ENCODE measurements at places on chromosomes 6 and 20.

- no peak for DNase-seq
Measured at GRCh38 chr6:130434174-130434873, 68.5 kb downstream of the TMEM200A start.

- no peak for DNase-seq
Measured at GRCh38 chr6:917296-917695, 224.4 kb upstream of the EXOC2 start.

DNA sequence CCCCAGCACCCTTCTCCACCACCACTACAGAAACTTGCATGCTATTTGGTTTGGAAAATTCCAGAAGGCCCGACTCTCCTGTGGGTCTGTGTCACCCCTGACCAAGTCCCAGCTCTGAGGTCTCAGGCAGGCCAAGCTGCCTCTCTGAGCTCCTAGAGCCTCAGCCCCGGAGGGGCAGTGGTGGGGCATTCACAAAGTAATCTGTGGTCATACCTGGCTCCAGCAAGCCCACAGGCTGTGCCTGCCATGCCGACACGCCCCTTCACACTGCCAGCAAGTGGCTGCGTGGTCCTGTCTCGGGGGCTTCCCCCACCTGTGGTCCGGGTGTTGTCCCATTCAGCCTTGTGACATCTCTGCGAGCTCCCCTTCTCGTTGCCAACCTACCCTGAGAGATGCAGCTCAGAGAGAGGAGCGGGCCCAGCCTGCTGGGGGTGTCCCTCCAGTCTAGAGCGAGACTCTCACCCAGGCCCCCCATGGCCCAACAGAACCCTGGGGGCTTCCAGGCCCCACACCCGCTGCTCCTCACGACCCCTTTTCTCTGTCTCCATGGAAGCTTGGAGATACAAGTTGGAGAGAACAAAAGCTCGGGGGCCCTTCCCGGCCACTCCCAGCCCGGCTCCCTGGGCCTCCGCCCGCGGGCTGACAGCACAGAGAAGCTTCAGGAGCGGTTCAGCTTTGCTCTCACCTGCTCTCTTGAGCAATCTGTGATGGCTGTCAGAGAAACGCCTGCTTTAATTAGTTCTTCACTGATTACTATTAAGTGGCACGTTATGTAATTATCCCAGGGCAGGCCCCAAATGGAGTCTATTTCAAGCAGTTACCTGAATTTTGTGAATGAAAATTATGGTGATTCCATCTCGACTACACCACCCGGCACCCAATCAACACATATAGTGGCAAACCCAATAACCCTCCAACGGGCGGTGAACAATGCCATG, 147.7 kb upstream of the PHACTR3 start:
- no peak for DNase-seq

DNA sequence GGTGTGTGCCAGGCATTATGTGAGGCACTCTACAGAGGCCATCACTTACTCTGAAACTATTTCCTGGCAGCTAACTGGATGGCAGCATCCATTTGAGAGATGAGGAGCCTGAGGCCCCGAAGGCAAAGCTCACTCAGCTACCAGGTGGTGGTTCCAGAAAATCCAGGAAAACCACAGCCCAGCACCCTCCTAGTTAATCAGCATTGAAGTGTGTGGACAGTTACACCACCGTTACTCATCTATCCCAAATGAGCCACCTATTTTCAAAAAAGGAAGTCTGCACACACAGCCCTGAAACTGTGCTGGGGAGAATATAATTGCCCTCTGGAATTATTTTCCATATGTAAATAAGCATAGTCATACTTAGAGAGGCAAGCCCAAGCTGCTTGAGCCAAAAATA, 67.4 kb downstream of the CNBD2 start:
- DNase-seq, result no peak

- DNase-seq, result no peak
Measured at GRCh38 chr6:148516617-148517016, 174.0 kb downstream of the SASH1 start.

GRCh38 chr20:63441136-63442099, 31.0 kb downstream of the KCNQ2 start:
- no peak for DNase-seq

DNA sequence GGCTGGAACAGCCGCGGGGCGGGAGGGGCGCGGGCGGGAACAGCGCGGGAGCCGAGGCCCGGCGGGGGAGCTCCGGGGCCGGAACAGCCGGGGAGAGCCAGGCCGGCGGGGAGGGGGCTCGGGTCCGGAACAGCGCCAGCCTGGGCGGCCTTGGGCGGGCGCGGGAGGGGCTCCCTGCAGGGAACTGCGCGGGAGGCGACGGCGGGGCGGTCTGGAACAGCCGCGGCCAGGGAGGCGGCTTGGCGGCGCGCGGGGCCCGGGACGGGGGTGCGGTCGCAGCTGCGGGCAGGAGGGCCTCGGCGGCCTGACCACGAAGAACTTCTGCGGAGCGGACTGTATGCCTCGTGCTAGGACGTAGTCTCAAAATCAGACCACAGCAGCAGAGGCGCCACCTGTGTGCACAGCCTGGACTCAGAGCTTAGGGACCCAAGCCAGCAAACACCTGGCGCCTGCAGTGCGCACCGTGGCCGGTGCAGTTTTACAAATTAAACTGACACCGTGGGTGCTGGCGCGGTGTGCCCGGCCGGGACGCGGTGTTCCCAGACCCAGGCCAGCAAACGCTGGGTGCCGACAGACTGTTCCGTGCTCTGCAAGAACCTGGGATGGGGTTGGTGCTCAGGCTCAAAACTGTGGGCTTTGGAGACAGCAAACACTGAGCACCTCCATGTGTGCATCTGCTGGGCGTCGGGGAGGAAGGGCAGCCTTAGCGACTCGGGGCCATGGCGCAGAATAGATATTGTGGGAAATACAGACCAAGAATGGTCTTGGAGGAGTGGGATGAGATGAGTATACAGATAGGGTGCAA, 572 bp downstream of the ZNF341 start:
- DNase-seq, result no peak

DNA sequence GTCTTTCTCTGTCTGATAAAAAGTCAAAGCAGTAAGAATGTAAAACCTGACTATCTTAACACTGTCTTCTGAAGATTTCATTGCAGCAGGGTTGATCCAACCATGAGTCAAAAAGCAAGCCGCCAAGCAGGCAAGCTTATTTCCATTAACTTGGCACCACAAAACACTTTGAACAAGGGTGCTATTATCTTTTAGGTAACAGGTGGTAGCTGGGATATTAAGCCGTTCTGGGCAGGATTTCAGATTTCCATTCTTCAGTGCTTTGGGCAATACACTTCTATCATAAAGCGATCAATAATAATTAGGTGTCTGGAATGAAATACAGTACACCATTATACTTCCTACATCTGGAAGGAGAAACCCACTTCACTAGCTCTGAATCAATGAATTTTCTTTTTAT, 181.9 kb downstream of the TBC1D7 start:
- no peak for DNase-seq

DNA sequence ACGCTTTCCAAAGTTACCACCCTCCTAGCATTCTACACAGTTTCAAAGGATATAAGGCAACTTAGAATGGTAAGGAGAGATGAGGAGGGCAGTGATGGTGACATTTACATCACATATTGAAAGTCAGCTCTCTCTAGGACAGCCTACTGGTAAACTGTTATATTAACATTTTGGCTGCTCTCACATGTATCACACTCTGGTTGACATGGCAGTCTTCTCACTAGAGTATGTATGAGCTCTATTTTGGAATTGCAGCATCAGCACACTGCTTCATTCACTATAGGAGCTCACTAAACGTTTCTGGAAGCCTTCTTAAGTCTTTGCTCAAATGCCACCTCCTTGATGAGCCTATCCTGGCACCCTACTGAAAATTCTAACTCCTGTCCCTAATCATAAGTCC, 135.7 kb upstream of the ENPP5 start:
- DNase-seq, result no peak

DNA sequence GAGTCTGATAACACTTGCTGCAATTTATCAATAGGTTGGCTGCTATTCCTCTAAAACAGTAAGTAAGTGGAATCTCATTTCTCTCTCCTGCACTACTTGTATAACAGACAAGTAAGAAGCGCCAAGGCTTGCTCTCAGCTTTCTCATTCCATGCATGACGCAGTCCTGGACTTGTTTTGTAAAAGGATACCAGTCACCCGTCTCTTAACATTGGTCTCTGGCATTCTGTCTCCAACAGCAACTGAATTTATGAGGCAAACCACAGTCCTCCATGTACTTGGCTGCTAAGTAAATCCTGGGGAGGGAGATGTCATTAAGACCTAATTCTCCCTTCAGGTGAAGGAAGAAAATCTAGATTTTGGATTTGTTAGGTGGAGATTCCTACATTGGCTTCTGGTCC, 115.4 kb downstream of the OPN5 start:
- no peak for DNase-seq

DNA sequence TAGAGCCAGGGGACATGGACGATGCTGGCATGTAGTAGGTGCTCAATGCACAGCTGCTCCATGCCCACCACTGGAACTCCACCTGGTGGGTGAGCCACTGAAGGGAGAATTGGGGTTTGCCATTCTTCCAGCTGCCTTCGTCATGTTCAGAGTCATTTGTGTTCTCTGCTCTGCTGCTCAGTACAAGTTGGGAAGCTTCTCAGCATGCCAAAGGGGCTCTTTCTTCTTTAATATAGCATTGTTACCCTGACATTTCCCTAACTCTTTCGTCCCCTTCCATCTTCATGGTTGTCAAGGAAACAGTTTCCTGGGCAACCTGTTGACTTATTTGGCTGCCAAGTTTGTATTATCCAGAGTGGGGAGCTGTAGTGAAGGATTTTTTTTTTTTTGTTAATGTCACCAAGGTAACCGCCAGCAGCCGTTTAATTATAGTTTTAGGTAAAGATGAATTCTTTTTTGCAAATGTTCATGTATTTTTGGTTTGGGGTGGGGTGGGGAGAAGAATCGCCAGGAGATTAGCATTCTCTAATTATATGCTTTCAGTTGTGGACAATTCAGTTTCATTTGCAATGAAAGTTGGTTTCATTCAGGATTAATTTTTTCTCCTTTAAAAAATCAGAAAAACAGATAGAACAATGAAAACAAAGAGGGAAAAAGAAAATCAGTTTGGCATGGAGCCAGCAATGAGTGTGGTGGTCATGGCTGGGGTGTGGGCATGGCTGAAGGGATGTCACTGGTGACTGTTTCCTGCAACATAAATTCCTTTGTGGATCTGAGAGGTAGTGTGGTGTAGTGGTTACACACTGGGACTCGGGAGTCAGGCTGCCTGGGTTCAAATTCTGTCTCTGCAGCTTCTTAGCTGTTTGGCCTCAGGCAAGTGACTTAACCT, 73.0 kb upstream of the KCNG1 start:
- no peak for DNase-seq

- no peak for DNase-seq
Measured at GRCh38 chr20:58225452-58226200, 2.8 kb downstream of the ANKRD60 start.

Data from hematopoietic multipotent progenitor cell treated with erythropoietin and hydrocortisone succinate and interleukin-3 and kit ligand, for 15 days (in vitro differentiated cells).